CD8-positive, alpha-beta memory T cell (primary cell): ENCODE measurements at places on chromosomes 3 and 15. TPM values are rescaled to one million over a fixed set of nuclear protein-coding genes. Genes with fewer than 3 reads are reported as not detected.

MYZAP gene
- total RNA-seq, result not detected

ATP13A5 gene
- total RNA-seq, result not detected

- H3K27me3 ChIP-seq, result no peaks in the 10 kb centered on the region
- no peak overlapping the region for H3K4me3 ChIP-seq
- H3K27ac ChIP-seq, result no peak overlapping the region
- no peaks in the 10 kb centered on the region for H3K36me3 ChIP-seq
Measured at GRCh38 chr3:195196266-195196665, 74.7 kb downstream of the XXYLT1 start.

GRCh38 chr15:65824941-65825544 is 33.0 kb upstream of the DENND4A start:
- H3K36me3 ChIP-seq, result no peaks in the 10 kb centered on the region
- H3K27me3 ChIP-seq, result no peaks in the 10 kb centered on the region
- no peak overlapping the region for H3K27ac ChIP-seq
- peaks cover 52% of the 10 kb centered on the region for H3K4me1 ChIP-seq
- DNase-seq, result no peak
- H3K4me3 ChIP-seq, result no peak overlapping the region
